ENCODE measurements at places on chromosomes 6 and 20. TPM values are rescaled to one million over a fixed set of nuclear protein-coding genes. Genes with fewer than 3 reads are reported as not detected.

DNA sequence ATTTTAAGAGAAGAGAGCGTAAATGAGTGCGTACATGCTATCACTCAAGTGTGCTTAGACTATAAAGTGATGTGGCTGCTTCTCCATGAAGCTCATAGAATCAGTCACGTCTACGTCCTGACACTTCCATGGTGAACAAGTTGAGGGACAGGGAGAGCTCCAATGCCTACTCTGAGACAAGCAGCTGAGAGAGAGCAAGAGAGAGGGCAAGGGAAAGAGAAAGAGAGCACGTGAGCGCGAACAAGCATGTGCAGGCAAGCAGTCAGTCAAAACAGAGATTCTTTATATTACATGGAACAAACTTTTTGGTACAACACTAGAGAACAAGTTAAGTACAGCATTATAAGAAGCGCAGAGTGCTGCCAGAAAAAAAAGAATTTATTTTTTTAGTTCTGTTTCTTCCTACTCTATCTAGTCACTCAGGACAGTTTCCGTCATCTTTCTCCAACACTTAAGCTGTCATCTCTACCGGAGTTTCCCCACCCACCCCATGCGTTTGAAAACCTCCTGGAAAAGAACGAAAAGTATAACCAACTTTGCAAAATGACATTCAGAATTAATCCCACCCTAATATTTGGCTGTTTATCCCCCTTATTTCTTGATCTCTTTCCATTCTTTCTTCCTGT lies 61.8 kb downstream of the EPB41L2 start:
- no peak overlapping the region for H3K27ac ChIP-seq
- no peak for DNase-seq
- peaks cover 1% of the 10 kb centered on the region for H3K27me3 ChIP-seq
- H3K4me3 ChIP-seq, result no peak overlapping the region

SCRT2 gene
- total RNA-seq, result not detected

PGC gene
- total RNA-seq, result 0.60 TPM

ADAT2 gene
- total RNA-seq, result 39.0 TPM

DNA sequence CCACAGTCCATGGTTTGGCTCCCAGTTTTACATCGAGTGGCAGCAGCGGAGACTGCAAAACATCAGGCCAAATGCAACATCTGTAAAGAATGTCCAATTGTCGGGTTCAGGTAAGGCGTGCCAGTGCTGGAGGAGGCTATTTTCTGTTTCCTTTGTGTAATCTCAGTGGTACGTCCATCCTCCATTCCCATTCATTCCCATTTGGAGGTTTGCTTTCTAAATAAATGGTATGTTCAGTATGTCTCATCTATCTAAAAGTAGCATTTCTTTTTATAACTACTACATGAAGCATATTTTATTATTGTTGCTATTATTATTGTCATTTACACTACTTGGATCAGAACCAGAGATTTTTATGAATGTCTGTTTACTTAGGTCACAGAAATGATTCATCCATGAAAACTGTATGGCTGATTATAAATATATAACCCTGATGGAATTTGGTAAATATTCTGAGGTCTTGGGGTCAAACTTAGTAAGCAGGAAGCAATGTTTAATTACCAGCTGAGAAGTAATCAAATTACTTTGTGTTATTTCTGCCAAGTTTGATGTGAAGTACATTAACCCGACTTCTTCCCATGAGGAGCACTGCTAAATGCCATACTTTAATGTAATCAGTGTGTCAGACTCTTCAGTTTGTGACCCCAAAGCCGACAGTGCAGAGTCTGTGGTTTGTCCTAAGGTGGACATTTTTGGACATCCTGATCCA lies 512.9 kb downstream of the UTRN start:
- no peak overlapping the region for H3K4me3 ChIP-seq
- no peak for DNase-seq
- no peaks in the 10 kb centered on the region for H3K4me1 ChIP-seq
- H3K27ac ChIP-seq, result no peak overlapping the region
- peaks cover 40% of the 10 kb centered on the region for H3K36me3 ChIP-seq
- H3K27me3 ChIP-seq, result no peaks in the 10 kb centered on the region

- H3K27ac ChIP-seq, result no peak overlapping the region
- no peaks in the 10 kb centered on the region for H3K4me1 ChIP-seq
- DNase-seq, result no peak
- H3K4me3 ChIP-seq, result no peak overlapping the region
- H3K36me3 ChIP-seq, result no peaks in the 10 kb centered on the region
- peaks cover 16% of the 10 kb centered on the region for H3K27me3 ChIP-seq
Observed at GRCh38 chr20:19974630-19975435, 42.3 kb upstream of the NAA20 start.

DNA sequence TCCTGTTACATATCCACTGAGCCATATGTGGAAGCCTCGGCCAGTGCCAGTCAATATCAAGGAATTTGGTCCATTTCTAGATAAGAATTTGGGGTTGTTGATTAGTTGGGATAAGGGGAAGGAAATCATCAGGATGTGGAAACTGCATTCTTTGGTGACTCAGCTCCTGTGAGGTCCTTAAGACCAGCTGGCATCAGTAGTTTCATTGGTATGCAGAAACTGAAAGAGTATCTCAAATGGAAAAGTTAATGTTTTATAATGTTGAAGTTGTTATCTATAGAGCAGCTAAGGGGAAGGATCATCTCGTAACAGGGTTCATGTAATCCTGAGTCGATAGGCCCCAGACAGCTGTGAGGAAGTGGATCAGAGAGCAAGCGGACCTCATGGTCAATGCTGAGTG lies 87.9 kb upstream of the PRND start:
- H3K27ac ChIP-seq, result no peak overlapping the region
- H3K4me1 ChIP-seq, result peaks cover 5% of the 10 kb centered on the region
- no peak overlapping the region for H3K4me3 ChIP-seq
- no peaks in the 10 kb centered on the region for H3K36me3 ChIP-seq

DNA sequence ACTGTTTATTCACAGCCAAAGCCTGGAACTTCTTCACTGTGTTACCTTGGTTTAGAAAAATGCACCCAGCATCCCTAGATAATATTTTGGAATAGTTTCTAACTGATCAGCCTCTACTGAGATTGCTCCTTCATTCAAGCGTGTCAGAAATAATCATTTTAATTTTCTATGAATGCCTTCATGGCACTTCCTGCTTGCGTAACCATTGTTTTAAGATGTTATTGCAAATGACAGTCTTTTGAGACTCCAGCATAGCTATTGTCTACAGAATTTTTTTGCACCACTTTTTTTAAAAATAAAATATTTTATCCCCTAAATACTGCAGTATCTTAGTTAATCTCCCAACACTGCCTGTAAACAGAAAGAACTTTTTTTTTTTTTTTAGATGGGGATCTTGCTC lies 213.1 kb downstream of the PHACTR1 start:
- H3K36me3 ChIP-seq, result no peaks in the 10 kb centered on the region
- no peak for DNase-seq
- no peaks in the 10 kb centered on the region for H3K4me1 ChIP-seq
- H3K27me3 ChIP-seq, result peaks cover 13% of the 10 kb centered on the region
- H3K4me3 ChIP-seq, result no peak overlapping the region

IPCEF1 gene
- 4.2 TPM for total RNA-seq

GRM1 gene
- not detected for total RNA-seq

PTCRA gene
- not detected for total RNA-seq
